Suppressor macrophage (primary cell): ENCODE measurements at places on chromosomes 13 and 19.
A peak's percentile ranks its signal among the peaks of the same experiment; 100 is the strongest.

- DNase-seq = no peak
These were observed 55.5 kb downstream of the MCF2L start for GRCh38 chr13:113024466-113024865.

DNA sequence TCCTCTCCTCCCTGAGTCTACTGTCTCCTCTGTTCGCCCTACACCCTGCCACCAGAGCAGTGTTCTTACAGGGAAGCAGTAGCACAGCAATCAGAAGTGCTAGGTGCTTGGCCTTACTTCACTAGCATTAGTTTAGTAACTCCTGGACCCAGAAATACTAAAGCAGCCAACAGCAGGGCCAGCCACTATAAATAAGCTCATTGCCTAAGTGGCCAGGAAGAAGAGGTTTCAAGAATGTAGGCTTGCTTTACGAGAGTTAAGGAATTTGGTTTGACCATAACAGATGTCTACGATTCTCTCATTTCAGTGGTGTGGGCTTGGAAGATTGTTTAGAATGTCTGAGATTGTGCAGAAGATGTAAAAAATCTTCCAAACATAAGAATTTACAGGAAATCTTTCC, 103.3 kb downstream of the ZAR1L start:
- DNase-seq = no peak

- no peak for DNase-seq
These were observed 2.9 kb upstream of the CD70 start for GRCh38 chr19:6593651-6594416.

DNA sequence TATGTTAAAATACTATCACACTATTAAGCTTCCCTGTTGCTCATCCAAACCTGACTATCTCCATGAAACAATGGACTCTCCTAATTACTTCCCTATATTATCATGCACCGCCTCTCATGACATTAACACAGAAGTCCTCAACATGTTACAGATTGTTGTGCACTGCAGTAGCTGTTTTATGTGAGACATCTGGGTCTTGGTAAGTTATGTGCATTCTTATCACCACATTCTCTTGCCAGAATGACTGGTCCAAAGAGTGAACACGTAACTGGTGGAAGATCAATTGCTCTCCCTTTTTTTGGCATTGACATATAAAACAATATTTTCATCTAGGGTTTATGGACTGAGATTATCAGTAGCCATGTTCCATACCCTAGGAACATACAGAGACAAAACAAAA, 59.4 kb downstream of the POSTN start:
- DNase-seq = no peak

DNA sequence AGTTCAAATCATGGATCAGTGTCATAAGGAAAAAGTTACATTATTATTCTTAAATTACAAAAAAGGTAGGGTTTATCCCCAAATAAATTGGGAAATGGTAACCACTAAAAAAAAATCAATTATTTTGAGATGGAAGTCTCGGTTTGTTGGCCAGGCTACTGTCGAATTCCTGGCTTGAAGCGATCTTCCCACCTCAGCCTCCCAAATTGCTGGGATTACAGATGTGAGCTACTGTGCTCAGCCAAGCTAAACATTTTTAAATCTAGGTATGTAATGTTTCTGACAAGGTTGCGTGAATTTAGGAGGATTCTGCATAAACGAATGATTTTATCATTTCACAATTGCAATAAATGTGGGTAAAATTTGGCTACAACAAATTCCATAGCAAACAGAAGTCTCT, 2.0 kb downstream of the NAA16 start:
- no peak for DNase-seq

GRCh38 chr13:102875256-102875655, 29.4 kb downstream of the ERCC5 start:
- DNase-seq = no peak

- peak; percentile 83 for DNase-seq
These were observed 36.1 kb downstream of the ACTN4 start for GRCh38 chr19:38683393-38684077.

DNA sequence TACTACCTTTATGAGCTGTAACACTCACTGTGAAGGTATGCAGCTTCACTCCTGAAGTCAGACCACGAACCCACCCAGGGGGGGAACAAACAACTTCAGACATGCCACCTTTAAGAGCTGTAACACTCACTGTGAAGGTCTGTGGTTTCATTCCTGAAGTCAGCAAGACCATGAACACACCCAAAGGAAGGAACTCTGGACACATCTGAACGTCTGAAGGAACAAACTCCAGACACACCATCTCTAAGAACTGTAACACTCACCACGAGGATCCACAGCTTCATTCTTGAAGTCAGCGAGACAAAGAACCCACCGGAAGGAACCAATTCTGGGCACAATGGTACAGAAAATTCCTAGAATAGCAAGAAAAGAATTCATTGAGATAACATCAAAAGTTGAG, 1796.5 kb upstream of the MIR17HG start:
- DNase-seq = no peak
